ENCODE measurements at places on chromosomes 11 and 22.

- DNase-seq: no peak
Observed at GRCh38 chr22:47129902-47130635, 367.6 kb downstream of the TBC1D22A start.

DNA sequence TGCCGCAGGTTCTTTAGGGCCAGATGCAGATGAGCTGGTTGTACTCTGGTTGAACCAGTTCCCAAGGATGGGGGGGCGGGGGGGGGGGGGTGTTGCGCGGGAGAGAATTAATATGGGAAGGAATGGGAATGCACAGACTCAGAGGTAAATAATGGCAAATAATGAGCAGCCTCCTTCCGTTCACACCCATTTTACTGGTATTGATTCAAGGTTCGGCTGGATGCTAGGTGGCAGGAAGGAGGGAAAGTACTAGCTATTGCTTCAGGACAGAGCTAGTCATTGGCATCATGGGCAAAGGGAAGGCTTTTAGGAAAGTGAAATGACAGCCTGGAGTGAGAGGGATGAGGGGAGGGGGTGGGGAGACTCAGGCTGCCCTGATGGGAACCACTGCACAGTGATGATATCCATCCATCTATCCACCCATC, at the start of gene VSTM5:
VSTM5 (minus strand) TSS at position 25 of the 425 bp plus-strand sequence. CDS start 116 bp downstream, outside the sequence.
- no peak for DNase-seq

GRCh38 chr11:134125507-134125906, 56.6 kb downstream of the JAM3 start:
- no peak for DNase-seq

GRCh38 chr11:31780078-31780477, 31.0 kb downstream of the PAX6 start:
- DNase-seq: no peak

DNA sequence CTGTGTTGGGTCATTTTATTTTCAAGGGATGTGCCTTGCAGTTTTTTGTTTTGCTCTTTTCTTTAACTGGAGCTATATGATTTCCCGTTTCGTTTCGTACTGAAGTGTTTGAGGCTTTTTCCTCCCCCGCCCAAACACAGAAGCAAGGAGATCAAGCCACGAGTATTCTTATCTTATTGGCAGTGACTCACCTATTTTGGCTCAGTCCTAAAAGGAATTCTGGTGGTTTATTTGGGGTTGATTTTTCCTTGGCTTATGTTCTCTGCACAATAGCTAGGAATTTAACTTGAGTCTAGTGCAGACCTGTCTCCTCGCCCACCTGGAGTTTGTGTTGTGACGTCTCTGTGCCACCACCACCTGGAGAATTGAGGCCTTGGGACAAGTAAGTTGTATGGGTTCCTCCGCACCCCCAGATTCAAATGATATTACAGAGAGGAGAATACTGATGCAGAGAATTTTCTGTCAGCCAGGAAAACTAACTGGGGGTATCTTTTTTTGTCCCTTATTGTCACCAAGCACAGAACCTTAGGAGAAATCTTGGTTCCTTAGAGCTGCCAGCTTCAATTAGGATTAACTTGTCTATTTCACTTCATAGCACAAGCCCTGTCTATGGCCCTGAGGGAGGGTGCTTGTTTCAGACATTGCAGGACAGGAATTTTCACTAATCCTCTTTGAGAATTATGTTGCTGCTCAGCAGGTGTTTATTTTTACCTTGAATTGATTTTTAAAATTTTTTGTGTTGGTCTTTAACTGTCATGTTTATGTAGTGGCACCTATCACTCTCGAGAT, 90.4 kb upstream of the BIRC3 start:
- DNase-seq: no peak

DNA sequence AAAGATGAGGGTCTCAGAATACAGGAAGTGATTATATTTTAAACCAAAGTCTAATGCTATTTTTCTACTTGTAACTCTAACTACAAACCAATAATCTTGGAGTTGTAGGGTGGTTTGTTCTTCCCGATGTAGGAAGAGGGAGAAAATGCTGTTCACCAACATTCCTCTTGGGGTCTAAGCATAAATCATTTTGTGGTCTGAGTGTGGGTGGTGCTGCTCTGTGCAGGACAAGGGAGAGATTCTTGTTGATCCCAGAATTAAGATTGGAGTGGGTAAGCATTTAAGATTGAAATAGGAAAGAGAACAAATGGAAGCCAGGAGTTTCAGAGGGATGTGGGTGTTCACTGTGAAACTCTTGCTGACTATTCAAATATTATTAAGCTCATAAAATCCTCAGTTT, 38.6 kb upstream of the MMP13 start:
- DNase-seq: no peak

Measured in AG09319 (cell line).